ENCODE measurements at places on chromosomes 12 and 14.
A peak's percentile ranks its signal among the peaks of the same experiment; 100 is the strongest.

DNA sequence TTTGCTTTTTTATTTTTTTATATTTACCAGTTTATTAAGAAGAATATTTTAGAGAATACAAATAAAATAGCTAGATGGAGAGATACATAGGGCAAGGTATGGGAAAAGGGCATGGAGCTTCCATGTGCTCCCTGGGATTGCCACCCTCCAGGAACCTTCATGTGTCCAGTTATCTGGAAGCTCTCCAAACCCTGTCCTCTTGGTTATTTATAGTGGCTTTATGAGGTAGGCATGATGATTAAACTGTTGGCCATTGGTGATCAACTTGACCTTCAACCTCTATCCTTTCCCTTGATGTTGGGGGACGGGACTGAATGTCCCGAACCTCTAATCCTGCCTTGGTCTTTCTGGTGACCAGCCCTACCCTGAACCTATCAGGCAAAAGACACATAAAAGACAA is 156.3 kb downstream of the CCDC91 start:
- DNase-seq = no peak

DNA sequence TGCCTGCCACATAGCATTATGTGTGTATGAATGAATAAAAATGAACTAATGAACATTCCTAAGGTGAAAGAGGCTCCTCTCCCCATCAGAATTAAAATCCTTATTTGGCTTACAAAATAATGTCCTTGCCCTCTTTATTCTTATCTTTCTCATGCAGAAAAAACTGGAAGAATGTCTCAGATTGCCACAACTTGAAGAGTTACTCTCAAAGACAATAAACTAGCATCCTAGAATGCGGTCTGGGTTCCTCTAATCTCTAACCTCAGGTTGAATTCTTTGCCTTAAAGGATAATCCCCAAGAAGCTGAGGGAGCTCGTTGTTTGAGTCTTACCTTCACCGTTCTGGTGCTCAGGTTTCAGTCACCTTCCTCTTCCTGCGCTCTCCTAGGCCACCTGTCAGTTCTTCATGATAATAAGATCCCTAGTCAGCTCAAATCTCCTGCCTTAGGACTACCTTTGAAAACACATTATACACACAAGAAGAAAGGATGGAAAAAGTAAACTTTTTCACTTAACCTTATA is 147.1 kb downstream of the PHLDA1 start:
- DNase-seq = no peak

DNA sequence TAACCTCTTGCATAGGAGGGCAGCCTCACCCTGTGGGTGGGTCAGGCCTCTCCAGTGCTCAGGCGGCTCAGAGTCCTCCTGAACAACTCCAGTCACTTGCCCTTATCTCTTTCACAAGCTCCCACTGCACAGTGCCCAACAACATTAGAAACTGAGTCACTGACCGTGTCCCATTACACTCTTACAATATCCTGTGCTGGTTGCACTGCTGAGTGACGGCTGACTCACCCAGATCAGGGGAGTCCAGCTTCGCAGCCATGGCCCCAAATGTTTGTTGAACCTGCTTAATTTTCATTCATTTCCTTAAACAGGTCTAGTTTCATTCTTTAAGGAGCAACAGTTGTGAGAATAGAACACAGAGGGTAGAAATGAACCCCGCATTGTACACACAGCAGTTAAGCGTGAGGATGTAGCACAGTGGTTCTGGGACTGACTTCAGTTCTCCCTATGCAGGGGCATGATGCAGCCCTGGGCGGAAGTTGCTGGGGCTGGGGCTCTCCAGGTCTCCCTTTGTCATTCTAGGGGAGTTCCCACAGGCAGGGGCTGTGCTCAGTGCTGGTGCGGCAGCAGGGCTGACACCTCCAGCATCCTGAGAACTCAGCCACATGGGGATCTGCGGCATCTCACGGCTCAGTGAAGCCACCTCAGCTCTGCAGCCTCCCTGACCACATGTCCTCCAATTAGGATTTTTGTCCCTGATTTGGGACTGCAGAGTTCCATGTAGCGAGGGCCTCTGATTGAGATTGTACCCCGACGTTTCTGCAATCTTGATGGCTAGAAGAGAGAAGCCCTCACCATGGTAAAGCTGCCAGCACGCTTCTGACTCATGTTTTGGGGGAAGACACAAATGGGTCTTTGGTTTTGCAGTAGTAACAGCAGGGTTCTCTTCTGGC is 16.1 kb downstream of the GPR68 start:
- peak; percentile 75 for DNase-seq

- no peak for DNase-seq
Measured at GRCh38 chr12:66397574-66398290, 95.4 kb downstream of the HELB start.

DNA sequence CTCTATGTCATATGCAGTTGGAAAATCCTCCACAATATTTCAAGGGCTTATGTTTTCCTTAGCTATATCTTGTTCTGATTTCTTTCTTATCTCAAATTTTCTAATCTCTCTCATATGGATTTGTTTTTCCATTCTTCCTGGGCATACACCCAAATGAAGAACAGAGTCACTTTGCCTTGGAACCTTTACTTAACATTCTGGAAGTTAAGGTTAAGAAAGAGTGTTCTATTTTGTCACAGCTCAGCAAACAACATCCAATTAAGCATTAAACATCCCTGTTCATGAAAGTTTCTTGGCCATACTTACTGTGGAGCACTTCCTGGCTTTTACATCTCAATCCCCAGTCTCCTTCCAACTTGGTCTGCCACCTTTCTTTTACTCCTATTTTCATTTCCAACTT is 5.3 kb downstream of the NAV3 start:
- no peak for DNase-seq

DNA sequence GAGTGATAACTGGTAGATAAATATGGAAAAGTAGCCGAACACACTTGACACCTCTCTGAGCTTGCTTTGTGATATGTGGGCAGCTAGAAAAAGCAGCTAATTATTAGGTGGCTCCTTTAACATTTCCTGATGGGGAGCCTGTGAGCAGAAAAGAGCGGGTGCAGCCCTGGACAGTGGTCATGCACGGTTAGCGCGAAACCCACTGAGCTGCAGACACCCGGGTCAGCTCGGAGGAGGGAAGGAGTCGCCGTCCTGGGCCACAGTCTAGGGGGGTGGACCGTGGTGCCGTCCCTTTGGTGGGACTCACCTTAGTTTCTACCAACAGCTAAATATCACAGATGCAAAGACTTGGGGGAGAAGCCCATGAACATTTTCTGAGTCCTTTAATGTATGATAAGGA is 6.6 kb downstream of the COA8 start:
- no peak for DNase-seq

DNA sequence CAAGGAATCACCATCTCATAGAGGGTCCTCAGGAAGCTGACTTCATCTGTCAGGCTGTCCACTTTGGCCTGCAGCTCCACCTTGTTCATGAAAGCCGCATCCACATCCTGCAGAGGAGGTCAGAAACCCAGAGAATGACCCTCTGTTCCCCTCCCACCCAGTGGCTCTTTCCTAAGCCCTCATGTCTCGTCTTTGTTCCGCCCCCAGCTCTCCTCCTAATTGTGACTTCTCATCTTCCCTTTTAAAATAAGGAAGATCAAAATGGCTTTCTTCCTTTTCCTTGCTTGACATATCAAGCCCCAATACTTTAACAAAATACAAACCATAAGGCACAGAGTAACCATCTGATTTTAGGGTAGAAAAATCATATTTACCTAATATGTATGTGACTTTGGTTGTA is 4.4 kb downstream of the KRT76 start:
- no peak for DNase-seq

GRCh38 chr14:105356927-105357326 is 41.4 kb upstream of the TEX22 start:
- no peak for DNase-seq

DNA sequence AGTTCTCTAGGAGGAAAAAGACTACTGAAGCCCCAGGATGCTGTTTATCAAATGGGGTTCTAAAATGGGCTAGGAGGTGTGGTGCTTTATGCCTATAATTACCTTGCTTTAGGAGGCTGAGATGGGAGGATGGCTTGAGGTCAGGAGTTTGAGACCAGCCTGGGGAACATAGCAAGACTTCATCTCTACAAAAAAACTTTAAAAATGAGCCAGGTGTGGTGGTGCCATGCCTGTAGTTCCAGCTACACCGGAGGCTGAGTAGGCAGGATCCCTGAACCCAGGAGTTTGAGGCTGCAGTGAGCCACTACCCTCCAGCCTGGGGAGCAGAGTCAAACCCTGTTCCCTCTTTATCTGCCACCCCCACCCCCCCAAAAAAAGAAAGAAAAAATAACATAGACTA is 23.3 kb upstream of the SLC2A3 start:
- DNase-seq = no peak

DNA sequence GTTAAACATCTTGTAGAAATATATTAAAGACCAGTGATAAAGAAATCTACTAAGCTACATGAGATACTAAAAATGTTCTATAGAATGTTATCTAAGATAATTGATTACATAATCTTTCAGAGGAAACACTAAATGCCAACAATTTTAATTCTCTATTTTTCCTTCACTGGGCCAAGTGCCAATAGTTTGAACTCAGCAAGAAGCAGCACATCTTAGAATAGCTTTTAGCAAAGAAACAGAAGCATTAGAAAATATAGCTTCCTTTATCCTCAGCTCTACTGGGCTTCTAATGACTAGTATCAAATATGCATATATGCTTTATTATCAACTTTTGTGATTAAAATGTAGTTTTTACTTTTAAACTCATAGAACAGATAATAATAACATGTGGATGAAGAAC is 461.4 kb upstream of the USP15 start:
- no peak for DNase-seq

DNA sequence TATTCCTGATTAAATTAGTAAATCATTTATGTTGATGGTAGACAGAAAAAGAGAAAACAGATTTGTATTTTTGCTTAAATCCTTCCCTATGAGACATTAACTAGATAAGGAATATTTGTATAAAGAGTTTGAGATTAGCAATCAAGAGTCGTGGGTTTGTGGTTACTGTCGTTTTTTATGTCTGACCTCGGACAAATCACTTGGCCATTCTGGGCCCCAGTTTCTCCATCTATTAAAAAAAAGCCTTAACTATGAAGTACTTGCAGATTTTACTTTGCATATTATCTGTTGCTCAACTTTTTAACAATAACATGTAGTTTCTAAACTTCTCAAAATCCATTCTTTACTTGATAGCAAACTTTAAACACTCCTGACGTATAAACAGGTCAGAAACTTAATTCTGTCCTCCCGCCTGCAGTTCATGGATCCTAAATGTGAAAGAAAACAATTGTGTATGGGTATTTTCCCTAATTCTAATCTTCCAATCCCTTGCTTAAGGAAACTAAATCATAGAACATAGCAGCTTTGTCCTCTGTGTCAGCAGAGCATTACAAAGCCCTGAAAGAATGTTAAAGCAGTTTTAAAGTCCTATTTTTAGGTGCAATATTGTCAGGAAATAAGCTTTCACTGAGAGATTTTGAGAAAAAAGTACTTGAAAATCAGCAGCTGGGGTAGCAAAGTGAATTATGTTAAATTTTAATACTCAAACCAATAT is 118.2 kb downstream of the GPR135 start:
- no peak for DNase-seq

DNA sequence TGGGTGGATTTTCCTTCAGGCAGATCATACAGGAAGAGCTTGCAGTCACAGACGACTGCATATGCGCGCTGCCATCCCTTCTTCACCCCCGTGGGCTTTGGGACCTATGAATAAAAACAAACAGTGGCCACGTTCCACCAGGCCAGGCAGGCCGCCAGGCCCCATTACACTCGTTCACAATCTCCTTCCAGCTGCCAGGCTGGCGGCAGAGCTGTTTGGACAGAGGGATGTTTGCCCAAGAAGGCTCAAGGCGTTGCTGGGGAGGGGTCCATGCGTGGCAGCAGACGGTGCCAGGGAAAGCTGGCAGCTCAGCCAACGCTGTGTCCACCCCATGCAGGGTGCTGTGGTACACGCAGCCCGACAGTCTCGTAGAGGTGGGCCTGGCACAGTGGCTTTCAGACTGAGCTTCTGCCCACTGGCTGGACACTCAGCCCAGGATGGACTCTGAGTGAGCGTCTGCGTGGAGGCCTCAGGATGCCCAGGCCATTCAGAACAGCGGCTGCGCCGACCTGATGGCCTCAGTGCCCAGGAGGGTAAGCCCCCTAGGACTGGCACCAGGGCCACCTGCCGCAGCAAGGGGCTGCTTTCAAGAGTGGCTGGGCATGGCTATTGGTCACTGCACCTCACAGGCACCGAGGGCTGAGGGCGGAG is 27.5 kb downstream of the AMN start:
- no peak for DNase-seq

- no peak for DNase-seq
Measured at GRCh38 chr12:124658806-124659402, 91.5 kb upstream of the NCOR2 start.

- DNase-seq = no peak
Measured at GRCh38 chr12:22684140-22685118, 59.5 kb downstream of the ETNK1 start.

- no peak for DNase-seq
Measured at GRCh38 chr12:118397708-118398440, 21.5 kb downstream of the SUDS3 start.

DNA sequence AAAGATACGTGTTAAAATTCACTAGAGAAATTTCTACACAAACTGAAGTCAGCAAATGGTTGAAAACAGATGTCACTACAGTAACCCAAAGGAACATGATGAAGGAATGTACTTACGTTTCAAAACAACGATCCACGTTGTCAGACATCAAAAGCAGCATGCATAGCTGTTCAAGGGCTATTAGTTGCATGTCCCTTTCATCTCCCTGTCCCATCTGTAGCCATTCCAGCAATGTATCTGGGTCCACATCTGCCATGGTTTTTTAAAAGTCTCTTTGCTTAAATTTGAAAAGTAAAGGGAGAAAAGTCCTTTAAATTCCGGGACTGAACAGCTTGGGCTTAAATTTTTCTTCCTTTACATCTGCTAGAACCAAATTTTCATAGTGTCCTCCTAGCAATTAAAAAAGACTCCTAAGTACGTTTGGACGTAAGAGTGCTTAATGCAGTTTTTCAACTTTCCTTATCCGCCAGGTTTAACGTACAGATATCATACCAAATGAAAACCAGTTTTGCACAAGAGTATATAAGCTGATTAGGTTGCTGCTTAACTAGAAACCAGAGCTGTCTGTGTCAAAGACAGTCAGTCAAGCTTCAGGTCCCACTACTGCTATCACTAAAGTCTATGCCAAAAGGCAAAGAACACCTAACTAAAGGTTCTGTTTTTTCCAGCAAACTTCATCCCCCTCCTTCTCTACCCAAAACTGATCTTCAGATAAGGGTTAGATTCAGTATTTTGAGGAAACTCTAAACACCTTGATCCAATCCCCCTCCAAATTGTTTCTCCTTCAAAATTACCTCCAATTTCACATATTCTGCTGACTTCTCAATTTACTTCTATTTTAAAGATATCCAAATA is 1.7 kb downstream of the HECTD1 start:
- no peak for DNase-seq

GRCh38 chr14:93299866-93300265 is 33.0 kb downstream of the BTBD7 start:
- no peak for DNase-seq

DNA sequence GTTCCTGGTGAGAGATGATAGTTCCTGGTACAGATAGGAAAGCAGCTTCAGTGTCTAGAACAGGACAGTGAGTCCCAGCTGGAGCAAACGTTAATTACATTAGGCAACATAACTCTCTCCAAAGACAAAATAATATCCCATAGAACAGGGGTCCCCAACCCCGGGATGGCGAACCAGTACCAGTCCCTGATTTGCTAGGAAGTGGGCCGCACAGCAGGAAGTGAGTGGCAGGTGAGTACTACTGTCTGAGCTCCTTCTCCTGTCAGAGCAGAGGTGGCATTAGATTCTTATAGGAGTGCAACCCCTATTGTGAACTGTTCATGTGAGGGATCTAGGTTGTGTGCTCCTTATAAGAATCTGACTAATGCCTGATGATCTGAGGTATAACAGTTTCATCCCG is 204.1 kb downstream of the NELL2 start:
- DNase-seq = no peak

- DNase-seq = no peak
Measured at GRCh38 chr12:95258803-95259202, 41.2 kb downstream of the VEZT start.

Data from stimulated activated CD4-positive, alpha-beta T cell treated with anti-CD3 and anti-CD28 coated beads, Interleukin-15, amount 100 ng/mL, for 1 hour (primary cell).